CD4-positive, alpha-beta memory T cell (primary cell): ENCODE measurements at places on chromosomes 2 and 18. TPM values are rescaled to one million over a fixed set of nuclear protein-coding genes. Genes with fewer than 3 reads are reported as not detected.

Gene TMSB10
- 1,218 TPM for total RNA-seq

Gene GKN2
- not detected for total RNA-seq

DNA sequence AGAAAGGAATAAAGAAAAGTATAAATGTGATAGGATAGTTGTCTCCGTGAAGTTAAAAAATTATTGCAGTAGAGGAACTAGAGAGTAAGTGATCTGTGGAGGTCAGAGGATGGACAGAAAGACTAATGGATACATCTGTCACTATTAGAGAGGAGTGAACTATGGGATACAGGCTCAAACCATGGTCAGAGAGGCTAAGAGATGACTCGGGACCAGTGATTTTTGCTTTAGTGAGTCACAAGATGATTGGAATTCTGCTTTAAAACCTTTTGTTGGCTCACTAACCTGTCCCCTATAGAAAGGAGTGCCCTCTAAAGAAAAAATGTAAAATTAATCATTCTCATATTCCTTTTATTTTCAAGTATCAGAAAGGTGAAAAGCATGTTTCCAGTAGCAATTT is 30.3 kb downstream of the ALMS1 start:
- H3K27me3 ChIP-seq: no peaks in the 10 kb centered on the region
- DNase-seq: no peak
- H3K4me1 ChIP-seq: no peaks in the 10 kb centered on the region
- H3K27ac ChIP-seq: no peak overlapping the region

- no peak for DNase-seq
- no peak overlapping the region for H3K27ac ChIP-seq
- H3K4me1 ChIP-seq: no peaks in the 10 kb centered on the region
- H3K27me3 ChIP-seq: no peaks in the 10 kb centered on the region
- H3K4me3 ChIP-seq: no peak overlapping the region
These were observed 35.5 kb downstream of the SCN2A start for GRCh38 chr2:165274698-165275097.

DNA sequence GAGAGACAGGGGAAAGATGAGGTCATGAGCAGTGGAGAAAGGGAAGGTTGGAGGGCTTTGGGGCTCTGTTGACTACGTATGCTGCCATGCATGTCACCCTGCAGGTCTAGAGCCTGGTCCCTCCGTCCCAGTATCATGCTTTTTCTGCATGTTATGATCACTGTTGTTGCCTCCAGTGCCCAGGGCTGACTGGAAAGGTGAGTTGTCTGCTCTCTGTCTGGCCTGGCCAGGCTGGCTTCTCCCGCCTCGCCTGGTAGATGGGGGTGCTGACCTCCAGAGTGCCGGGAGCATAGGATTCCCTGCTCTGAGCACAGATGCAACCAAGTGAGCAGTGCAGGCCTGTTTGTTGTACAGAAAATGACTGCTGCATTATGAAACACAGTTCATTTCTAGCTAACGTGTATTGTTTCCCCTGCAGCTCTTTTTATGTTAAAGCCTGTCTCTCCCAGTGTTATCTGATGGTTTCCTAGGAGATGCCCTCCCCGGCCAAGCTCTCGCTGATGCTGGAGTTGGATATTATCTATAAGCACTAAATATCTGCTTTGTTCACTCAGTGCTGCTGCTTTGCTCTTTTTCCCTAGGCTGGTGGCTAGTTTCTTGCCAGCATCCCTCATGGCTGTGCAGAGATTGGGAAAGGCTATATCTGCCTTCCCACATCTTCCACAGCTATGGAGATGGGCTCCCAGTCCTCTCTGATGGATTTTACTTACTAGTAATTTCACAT is 158.2 kb downstream of the TDRD15 start:
- H3K4me1 ChIP-seq: no peaks in the 10 kb centered on the region
- H3K4me3 ChIP-seq: no peak overlapping the region
- DNase-seq: no peak
- no peaks in the 10 kb centered on the region for H3K27me3 ChIP-seq

GRCh38 chr2:169081551-169081950 is 12.2 kb downstream of the DHRS9 start:
- no peaks in the 10 kb centered on the region for H3K27me3 ChIP-seq
- no peaks in the 10 kb centered on the region for H3K4me1 ChIP-seq
- DNase-seq: no peak
- H3K4me3 ChIP-seq: no peak overlapping the region
- no peak overlapping the region for H3K27ac ChIP-seq

GRCh38 chr2:240160291-240161086 is 20.0 kb upstream of the OTOS start:
- H3K27ac ChIP-seq: no peak overlapping the region
- no peaks in the 10 kb centered on the region for H3K36me3 ChIP-seq
- H3K4me3 ChIP-seq: no peak overlapping the region
- no peaks in the 10 kb centered on the region for H3K4me1 ChIP-seq
